ENCODE measurements at places on chromosomes 12 and 14.

GRCh38 chr12:58139894-58140293 is 198.5 kb downstream of the ATP23 start:
- DNase-seq, result no peak

- no peak for DNase-seq
These were observed 15.8 kb upstream of the GCH1 start for GRCh38 chr14:54918427-54918826.

- no peak for DNase-seq
These were observed 14.5 kb downstream of the GMFB start for GRCh38 chr14:54474232-54474793.

- DNase-seq, result no peak
These were observed 57.5 kb downstream of the PLEKHA5 start for GRCh38 chr12:19186722-19187661.

DNA sequence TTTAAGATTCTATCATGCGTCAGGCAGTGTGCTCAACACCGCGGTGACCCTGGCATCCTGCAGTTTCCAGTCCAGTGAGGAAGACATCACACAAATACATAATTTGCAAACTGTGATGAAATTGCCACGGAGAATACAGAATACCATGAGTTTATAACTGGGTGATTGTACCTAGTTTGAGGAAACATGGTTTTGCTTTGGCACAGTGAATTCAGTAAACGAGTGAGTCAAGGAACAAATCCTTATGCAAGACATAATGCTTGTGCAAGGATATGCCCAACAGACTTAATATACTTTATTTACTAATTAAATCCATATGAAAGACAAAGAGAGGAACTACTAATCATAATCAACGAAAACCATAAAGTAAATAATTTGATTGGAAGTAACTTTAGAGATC is 311.8 kb upstream of the TMTC1 start:
- DNase-seq, result no peak

DNA sequence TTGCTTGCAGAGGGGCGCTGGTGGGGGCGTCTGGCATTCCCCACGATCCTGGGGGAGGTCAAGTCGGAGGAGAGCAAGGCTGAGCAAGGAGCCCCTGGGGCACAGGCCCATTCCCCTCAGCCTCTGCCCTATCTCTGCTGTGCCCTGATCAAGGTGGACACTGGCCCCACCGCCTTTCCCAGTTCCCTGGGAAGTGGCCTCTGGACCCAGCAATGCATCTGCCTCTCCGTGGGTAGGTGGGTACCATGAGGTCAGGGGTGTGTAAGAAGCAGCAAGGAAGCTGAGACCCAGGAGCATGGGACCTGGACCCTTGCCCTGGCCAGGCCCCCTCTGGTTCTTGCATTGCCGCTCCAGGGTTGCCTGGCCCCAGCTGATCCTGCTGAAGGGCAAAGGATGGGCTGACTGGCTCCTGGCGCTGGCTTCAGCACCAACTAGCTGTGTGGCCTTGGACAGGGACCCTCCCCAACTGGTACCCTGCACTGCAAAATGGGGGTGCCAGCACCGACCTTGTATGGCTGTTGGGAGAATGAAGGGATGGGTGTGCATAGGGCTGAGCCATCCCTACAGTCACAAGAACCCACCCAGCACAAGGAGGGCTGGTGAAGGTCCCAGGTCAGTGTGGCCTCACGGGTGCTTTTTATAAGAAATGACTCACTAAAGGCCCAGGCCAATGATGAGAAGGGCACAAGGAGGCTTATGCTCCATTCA is 19.6 kb downstream of the SLC25A29 start:
- no peak for DNase-seq

GRCh38 chr14:101239065-101239464 is 322.2 kb upstream of the DIO3 start:
- no peak for DNase-seq

GRCh38 chr12:75850721-75851462 is 180.7 kb downstream of the PHLDA1 start:
- DNase-seq, result no peak

DNA sequence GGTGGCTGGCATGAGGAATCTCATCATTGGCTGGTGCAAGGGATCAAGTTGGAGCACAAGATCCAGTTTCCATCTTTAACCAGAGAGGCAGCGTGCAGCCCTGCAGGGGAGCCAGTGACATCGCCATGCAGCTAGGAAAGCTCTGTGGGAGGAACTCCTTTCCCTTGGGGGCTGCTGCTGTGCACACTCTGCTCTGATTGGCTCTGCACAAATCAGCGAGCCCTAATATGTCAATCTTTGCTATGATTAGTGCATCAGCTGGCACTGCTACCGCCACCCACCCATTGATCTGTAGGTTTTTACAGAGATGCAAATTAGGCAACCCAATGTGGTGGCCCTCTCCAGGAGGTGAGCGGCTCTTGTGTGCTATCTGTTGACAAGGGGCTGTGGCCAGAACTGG is 262.6 kb downstream of the PCNX1 start:
- no peak for DNase-seq

GRCh38 chr12:126454581-126454980 is 1389.3 kb downstream of the AACS start:
- DNase-seq, result no peak

GRCh38 chr14:100022772-100023451 is 42.3 kb upstream of the EVL start:
- DNase-seq, result no peak

Data from activated naive CD8-positive, alpha-beta T cell treated with anti-CD3 and anti-CD28 coated beads, Interleukin-2, amount 50 U/mL, for 16 hours (primary cell).